Activated CD4-positive, alpha-beta memory T cell treated with anti-CD3 and anti-CD28 coated beads, Interleukin-2, amount 10 ng/mL, durations not matched to agents 7 days and 5 days (primary cell): ENCODE measurements at places on chromosomes 2 and 18.
A peak's percentile ranks its signal among the peaks of the same experiment; 100 is the strongest.

- DNase-seq = no peak
Observed at GRCh38 chr2:119181791-119182445, 23.4 kb upstream of the C1QL2 start.

- DNase-seq = peak; percentile 11
Observed at GRCh38 chr2:127576433-127577207, 41.1 kb downstream of the MYO7B start.

- no peak for DNase-seq
Observed at GRCh38 chr2:72325592-72326422, 178.1 kb upstream of the CYP26B1 start.

- no peak for DNase-seq
Observed at GRCh38 chr2:183807870-183808269, 683.6 kb downstream of the NUP35 start.

- DNase-seq = no peak
Observed at GRCh38 chr2:152396051-152396511, 61.1 kb downstream of the FMNL2 start.

DNA sequence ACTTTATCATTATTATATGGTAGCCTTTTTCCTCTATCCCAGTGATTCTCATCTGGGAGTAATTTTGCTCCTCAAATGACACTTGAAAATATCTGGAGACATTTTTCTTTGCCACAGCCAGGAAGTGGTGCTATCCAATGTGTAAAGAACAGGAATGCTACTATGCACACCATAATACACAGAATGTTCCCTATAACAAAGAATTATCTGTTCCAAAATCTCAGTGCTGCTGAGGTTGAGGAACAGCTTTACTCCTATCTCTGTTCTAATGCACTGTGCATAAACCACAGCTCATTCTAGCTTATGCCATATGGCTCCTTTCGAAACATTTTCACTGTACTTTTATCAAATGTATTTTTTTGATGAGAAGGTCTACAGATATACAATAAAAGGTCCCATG, 1231.2 kb upstream of the CELF4 start:
- DNase-seq = no peak
